ENCODE measurements at places on chromosomes 5 and 9.

GRCh38 chr5:151023651-151024050, 3.3 kb downstream of the GPX3 start:
- DNase-seq = no peak

GRCh38 chr9:2241461-2241835, 226.3 kb downstream of the SMARCA2 start:
- no peak for DNase-seq

GRCh38 chr5:53337827-53338226, 142.6 kb upstream of the FST start:
- DNase-seq = no peak

GRCh38 chr5:43314724-43315123, 1.5 kb upstream of the HMGCS1 start:
- peak; percentile 56 for DNase-seq

DNA sequence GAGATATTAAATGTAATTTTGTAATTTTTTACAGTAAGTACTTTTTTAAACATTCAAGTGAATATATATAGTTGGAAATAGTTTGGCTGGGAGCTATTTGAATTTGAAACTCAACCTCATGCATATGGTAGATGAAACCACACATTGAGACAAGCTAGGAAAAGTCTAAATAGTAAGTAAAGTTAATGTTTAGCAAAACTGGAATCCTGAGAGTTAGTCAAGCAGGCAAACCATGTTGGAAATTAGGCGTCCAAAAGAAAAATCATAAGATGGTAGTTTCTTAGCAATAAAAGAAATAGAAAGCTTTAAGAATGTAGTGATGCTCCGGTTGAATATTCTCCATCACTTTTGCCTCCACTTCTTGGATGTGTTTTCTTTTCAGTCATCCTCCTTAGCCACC, 657.1 kb upstream of the CDH10 start:
- DNase-seq = peak; percentile 49

- DNase-seq = no peak
Measured at GRCh38 chr5:17477043-17477442, 21.0 kb upstream of the TAF11L2 start.

DNA sequence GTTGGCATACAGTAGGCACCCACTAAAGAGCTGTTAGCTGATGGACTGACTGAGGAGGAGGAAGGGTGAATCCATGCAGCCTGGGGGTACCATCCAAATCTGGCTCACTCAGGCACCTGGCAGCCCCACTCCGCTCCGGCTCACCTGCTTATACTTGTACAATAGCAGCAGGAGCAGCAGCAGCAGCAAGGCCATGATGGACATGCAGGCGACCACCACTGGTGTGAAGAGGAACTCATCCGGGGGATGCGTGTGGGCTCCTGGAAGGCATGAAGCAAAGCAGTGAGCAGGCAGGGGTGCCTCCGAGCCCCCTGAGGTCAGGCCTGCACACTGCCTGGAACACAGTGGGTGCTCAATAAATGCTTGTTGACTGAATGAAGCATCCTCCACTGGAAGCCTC, 18.3 kb downstream of the CSF1R start:
- DNase-seq = no peak

- no peak for DNase-seq
Measured at GRCh38 chr9:113641100-113641885, 177.8 kb downstream of the RGS3 start.
